ENCODE measurements at places on chromosomes 7 and 10.

- no peak for DNase-seq
These were observed 45.1 kb upstream of the AP5Z1 start for GRCh38 chr7:4730276-4730675.

- DNase-seq: no peak
These were observed 43.7 kb upstream of the SLIT1 start for GRCh38 chr10:97229322-97230015.

DNA sequence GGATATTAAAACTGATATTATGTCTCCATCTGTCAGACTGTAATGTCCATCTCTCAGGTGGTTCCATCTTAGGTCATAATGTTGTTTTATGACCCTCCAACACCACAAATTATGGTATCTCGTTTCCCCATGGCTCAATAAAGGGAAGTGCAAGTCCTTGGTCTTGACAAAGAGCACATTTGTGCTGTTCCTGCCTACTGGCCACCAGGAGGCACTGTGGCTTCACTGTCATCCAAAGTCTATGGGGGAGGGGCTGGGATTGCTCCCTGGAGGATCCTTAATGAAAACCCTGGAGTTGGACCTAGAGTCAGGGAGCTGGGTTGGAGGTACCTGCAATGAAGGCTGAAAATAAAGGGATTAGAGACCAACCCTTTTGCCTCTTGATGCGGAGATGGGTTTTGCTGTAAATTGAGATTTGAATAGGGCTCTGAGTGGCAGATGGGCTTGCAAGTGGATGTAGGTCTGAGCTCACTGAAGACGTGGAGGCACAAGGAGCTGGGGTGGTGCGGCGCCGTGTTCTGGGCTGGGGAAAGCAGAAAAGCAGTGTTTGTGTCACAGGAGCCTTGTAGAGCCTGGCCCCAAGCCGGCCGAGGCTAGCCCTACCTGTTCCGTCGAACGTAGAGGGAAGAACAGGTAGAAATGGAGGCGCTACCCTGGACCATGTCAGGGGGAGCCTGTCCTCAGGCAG lies 180.5 kb upstream of the PRSS58 start:
- no peak for DNase-seq

DNA sequence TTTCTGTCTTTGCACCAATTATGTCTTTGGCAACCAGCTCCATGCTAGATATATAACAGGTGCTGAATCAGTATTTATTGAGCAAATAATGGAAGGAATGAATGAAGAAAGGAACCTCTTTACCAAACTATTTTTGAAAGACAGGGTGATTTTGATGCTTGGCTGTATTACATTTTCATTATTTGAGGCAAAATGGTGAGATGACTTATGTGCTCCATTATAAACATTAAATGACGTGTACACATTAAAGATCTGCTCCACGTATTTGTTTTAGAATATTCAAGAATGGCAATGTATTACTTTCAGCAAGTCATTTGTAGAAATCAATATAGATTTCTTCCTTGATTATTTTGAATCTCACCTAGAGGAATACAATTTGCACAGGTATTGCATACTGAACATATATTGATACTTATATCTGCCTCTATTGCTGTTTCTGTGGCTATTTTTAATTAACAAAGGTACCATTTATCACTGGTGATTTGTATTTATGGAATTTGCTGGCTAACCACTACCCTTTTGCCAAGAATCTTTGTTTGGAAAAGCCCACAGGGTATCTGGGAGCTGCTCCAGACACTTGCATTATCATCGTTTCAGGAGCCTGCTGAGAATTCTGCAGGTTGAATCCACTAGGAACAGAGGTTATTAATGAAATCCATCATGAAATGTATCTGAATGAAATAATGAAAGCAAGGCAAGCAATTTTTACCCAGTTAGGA lies 92.2 kb downstream of the SEMA3C start:
- DNase-seq: no peak

DNA sequence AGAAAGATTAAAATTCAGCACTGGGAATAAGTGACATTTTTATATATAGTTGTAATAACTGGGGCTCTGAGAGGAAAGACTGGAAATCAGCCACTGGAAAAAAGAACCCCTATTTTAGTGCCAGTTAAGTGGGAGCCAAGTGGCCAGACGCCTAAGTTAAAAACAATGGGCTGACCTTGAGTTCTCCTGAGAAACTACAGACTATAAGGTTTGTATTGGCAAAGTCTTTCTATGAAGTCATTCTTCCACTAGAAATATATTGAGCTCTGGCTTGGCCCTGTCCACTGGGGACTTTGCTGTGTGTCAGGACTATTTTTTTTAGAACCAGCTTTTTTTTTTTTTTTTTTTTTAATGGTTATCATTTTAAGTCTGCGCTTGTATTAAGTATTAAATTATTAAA lies 210.6 kb upstream of the FZD8 start:
- DNase-seq: no peak

GRCh38 chr7:133290041-133290440 lies 37.2 kb downstream of the EXOC4 start:
- DNase-seq: no peak

DNA sequence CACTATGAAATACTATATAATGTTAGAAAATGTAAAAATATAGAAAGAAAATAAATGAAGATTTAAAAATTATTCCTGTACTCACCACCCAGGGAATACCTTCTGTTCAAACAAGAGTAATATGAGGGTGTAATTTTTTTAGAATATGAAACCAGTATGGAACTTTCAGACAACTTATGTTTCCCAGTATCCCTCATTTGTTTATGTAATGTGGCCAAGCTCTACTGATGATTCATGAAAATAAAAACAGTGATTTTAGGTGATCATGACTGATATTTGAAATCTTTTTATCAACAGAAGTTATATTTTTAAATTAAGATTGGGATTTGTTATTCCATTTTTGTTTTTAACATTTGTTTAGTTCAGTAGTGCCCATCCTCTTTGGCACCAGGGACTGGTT lies 18.8 kb downstream of the SLK start:
- no peak for DNase-seq

- DNase-seq: no peak
These were observed 19.6 kb upstream of the PAPSS2 start for GRCh38 chr10:87640043-87640442.

GRCh38 chr7:134639061-134639460 lies 7.6 kb upstream of the BPGM start:
- no peak for DNase-seq

DNA sequence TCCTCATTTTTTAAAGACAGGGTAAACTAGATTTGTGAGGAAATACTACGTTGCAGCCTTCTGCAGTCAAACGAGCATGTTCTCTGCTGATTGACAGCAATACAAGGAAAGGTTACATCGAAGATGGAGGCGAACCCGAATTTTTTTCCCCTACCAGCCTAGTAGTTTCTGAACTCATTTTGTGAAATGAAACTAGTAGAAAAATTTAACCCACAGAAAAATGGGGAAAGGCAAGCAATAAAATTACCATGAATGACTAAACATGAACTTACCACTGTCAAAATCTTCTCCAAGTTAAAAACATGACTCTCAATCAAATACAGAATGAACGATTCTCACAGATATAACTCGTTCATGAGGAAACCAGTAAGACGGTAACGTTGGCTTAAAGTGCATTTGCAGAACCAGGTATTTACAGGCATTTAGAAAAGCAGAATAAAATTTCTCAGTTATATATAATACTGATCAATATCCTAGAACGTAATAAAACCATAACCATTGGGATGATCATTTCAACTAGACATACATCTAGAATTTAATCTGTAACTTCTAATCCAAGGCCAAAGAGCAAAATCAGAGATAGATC lies 73.9 kb downstream of the CELF2 start:
- no peak for DNase-seq

DNA sequence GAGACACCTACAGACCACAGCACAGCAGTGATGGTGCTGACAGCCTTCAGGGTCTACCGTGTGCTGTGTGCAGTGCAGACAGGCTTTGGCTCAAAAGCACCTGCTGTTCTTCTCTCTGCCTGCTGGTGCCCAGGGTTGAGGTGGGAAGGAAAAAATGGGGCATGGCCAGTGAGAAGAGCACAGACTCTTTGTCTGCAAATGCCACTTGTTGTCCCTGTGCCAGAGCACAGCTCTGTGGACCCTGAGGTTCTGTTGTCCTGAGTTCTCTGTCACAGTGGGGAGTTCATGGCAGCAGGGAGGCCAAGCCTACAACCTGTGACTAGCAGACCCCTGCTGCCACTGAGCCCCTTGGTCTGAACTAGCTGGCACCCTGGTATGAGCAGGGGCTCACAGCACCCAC lies 376.7 kb downstream of the GLRX3 start:
- no peak for DNase-seq

DNA sequence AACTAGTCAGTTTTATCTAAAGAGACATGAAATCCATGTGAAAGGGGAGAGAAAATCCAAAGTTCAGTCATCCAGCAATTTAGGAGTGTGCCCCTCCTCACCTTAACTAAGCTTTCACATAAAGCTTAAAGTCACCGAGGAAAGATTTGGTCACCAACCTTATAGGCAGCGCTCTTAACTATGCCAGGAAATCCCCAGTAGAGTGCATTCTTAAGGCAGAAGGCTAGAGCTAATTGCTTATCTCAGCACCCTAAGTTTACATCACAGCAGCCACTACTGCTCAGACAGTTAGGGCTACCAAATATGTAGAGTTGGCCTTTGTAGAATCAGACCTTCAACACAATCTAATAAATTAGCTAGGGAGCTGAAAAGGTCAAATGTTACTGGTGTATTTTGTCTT lies 47.9 kb downstream of the MTPN start:
- no peak for DNase-seq

- DNase-seq: no peak
These were observed 83.6 kb downstream of the LRRN3 start for GRCh38 chr7:111174510-111174909.

GRCh38 chr10:75776738-75777504 lies 345.5 kb downstream of the LRMDA start:
- DNase-seq: no peak

- DNase-seq: no peak
These were observed 8.7 kb downstream of the EPC1 start for GRCh38 chr10:32338262-32338661.

- no peak for DNase-seq
These were observed 175.9 kb downstream of the CCDC71L start for GRCh38 chr7:106485031-106485551.

Measured in stimulated activated CD8-positive, alpha-beta memory T cell treated with anti-CD3 and anti-CD28 coated beads, Interleukin-4, amount 100 ng/mL, for 1 hour (primary cell).